ENCODE measurements at places on chromosomes 3 and 15.

DNA sequence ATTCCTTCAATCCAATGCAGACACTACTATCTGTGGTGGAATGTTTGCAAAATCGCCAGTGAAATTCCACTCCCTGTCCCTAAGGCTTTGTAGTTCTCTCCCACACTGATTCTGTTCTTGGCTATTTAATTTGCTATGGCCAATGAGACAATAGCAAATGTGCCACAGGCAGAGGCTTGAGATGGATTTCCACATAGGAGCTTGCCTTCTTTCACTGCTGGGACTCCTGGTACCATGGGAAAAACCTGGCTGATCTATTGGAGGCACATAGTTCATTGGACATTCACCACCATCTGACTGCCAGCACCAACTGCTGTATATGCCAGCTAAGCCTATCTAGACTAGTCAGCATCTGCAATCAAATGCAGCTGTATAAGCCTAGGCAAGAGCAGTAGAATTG, 103.8 kb downstream of the NR1D2 start:
- no peak for DNase-seq

GRCh38 chr3:94011233-94011711, 17.1 kb downstream of the STX19 start:
- no peak for DNase-seq

DNA sequence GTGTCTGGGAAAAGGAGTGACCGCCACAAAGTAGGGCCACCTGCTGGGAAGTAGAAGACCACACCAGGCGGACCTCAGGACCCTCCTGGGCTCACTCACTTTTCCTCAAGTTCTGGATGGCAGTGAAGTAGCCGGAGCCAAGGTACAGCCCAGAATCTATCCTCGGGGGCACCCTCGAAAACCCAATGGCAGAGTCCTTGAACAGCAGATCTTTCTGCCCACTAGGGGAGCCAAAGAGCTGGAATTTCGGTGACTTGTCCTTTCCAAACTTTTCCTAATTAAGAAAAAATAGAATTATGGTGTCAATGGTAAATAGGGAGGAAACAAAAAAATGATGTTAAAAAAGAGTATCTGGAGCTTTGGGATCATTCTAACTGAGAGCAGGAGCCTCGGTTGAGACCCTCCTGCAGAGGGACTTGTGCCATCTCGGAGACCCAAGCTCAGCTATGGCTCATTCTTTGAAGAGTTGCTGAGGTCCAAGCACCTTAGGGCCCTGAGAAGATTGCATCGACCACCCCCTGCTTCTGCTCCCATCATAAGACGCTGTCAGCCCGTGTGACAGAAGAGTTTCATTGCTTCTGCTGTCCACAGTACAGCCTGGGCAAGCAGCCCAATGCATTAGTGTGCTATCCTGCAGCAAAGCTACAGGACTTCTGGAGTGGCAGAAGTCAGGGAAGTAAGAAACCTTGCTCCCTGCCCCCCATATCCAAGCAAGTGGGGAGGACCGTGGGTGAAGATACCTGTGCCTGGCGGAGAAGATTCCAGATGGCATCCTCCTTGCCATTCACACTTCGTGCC, 14.8 kb downstream of the LTF start:
- DNase-seq = no peak

- no peak for DNase-seq
Measured at GRCh38 chr3:66665021-66665695, 164.3 kb upstream of the LRIG1 start.

GRCh38 chr15:40456738-40457137, 14.0 kb upstream of the CHST14 start:
- DNase-seq = no peak

GRCh38 chr3:140068494-140069017, 133.6 kb downstream of the CLSTN2 start:
- DNase-seq = no peak

- DNase-seq = no peak
Measured at GRCh38 chr3:79872483-79872882, 104.7 kb upstream of the ROBO1 start.

DNA sequence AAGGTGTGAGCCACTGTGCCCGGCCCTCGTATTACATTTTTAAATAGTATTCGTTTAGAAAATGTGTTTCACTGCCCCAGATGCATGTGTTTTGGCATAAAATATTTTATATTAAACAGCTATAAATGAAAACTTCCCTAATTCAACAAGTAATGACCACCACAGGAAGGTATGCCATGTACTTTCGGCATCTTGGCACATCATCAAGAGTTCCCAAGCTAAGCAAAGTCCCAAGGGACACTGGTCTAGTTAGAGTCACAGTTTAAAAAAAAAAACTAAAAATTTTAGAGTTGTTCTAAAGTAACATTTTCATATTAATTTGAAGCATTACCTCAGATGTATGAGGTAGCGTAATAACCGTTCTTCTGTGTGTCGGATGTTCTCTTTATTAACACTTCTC, 15.6 kb upstream of the ARPP19 start:
- no peak for DNase-seq

DNA sequence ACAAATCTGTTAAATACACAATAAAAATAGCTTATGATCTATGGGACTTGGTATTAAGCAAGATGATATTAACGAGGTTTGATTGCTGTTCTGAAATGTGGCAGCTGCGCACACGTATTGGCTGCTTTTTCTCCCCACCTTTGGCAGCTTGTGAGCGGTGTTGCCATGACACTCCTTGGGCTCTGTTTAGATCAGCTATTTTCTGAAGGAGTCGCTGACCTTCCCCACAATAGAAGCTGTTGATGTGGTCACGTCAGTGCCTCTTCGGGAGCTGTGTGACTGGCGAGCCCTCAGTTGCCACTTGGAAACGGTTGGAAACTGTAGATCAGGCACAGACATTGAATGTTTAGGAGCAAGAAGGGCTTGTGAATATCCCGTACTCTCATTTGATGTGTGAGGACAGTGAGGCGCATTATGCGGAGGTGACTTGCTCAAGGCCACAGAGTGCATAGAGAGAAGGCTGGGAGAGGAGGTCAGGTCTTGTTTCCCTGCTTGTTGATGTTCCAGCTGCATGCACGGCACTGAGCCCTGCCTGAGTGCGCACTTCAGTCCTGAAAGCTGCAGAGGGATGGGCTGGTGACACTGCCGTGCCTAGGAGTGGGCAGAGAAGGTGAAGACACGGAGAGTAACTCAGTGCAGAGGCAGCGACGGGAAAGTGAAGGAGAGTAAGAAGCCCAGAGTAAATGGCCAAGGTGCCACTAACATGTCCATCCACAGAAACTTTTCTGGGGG, 198.4 kb downstream of the LPP start:
- DNase-seq = no peak

GRCh38 chr15:87576486-87577176, 679.9 kb downstream of the NTRK3 start:
- no peak for DNase-seq

DNA sequence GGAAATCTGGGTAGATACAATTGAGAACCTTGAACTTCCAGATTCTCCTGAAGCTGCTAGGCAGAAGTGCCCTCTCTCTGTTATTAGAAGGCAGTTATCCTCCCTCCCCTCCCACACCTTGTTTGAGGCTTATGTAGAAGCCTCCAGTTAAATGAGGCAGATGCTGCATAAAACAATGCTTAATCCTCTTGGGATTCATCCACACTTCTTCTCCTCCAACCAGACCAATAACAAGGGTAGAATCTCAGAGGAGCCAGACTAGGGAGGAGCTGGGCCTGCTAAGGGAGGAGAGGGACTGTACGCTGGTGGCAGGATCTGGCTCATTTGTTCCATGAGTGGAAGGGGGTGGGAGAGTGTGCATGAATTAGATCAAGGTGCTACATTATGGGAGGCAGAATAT, 88.3 kb upstream of the PRR23C start:
- no peak for DNase-seq

DNA sequence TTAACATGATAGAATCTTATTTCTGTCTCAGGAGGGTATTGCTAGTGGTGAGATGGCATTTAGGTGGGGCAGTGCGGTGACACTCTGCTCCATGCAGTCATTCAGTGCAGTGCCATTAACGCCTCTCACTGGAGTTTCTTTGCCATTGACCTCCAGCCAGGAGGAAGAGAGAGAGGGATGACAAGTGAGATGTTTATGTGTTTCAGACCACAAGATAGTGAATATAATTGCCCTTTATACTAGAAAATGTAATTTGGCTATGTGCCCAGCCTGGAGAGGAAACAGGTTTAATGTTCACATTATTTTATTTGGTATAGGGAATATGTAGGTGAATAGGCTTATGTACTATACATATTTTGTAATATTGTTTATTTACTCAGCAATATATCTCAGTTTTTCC, 84.5 kb downstream of the ZIC1 start:
- DNase-seq = no peak

DNA sequence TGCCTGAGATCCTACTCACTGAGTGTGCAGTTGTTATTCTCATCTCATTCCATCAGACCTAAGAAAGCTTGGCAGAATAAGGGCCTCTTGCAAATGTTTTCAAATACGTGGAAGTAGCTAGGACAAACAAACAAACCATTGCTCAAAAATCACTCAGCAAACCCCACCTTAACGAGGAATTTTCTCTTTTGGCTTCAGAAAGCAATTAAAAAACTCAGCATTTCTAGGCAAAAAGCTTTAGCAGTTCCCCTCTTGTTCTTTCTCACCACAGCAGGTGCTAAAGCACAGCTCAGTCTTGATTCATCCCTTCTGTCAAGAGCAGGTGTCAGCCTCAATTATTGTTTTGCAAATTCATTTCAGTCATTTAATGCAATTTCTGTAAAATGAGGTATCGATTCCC, 58.6 kb upstream of the NUDT16 start:
- DNase-seq = no peak

GRCh38 chr15:58019503-58020376, 45.8 kb downstream of the ALDH1A2 start:
- DNase-seq = no peak

DNA sequence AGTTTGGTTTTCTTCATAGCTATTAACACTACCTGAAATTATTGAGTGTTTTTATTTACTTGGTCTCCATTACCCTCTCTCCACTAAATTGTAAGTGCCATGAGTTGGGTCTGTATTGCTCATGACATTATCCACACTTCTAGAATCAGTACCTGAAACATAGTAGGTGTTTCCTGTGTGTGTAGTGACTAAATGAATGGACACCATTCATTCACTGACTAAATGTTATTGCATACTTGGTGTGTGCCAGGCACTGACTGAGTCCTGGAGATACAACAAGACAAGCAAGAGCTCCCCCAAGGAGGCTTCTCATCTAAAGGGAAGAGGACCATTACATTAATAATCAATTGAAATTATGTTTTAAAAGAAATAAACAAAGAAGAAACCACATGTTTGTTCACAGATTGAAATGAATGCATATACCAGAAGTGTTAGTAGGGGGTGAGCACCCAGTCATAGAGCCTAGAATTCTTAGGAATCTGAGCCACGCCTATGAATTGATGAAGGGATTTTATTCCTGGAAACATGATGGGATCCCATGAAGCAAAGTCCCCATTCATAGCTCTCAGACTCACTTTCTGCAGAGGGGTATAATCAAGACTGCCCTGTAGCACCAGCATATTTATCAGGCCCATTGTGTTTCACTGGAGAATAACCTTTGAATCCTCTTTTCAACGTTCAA, 31.7 kb upstream of the ATOSA start:
- no peak for DNase-seq

- DNase-seq = no peak
Measured at GRCh38 chr3:21260507-21260906, 490.5 kb downstream of the ZNF385D start.

DNA sequence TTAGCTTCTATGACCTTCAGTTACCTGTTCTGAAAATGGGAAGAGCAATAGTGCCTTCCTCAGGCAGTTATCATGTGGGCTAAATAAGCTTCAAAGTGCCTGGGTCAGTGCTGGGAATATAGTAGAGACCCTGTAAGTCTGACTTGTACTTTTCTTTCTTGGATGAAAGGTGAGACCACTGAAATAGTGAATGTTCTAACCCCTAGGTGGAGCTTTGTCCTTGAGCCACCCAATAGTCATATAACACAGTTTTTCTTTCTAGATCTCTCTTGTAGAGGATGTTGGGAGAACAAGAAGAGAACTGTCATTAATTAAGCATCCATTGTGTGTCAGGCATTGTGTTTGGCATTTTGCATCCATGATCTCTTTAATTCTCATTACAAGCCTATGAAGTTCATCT, 13.0 kb upstream of the BFSP2 start:
- DNase-seq = no peak

- no peak for DNase-seq
Measured at GRCh38 chr3:176514297-176514696, 683.0 kb downstream of the TBL1XR1 start.

DNA sequence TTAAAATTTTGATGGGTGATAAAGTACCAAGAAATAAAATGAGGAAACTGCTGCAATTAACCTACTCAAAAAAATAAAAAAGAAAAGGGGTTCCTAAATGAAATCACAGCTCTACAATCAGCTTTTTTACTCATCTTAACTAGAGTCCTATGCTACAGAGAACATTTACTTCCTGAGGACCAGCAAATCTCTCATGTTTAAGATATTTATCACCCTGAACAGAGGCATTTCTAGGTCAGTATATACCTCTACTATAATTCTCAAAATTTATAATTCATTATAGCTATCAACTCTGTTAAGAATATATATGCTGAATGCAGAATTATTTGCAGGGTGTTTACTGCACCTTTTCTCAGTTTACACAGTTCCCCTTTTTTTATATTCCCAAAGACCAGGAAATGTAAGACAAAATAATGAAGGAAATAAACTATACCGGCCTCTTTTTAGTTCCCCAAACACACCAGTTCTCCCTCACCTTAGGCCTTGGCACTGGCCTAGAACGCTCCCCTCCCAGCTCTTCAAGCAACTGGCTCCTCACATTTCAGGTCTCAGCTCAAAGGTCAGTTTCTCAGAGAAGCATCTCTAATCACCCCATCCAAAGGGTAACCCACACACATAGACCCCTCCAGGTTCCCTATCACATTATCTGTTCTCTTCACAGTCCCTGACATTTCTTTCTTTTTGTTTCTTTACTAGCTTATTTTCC, 71.1 kb downstream of the LRRFIP2 start:
- DNase-seq = no peak

DNA sequence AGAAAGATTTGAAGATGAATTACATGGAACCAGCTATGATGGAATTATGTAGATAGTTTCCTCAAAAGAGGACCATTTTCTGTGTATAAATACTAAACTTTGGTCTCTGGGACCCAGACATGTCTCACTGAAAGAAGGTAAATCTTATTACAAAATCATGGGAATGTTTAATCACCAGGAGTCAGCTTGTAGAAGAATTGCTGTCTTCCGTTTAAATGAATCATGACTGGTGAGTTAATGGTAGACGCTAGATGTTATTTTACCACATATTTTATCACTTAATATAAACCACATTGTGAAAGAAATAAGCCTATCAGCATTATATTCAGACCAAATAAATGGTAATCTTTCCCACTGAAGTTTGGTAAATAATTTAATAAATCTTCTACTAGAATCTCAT, 322.3 kb upstream of the SUCLG2 start:
- no peak for DNase-seq

DNA sequence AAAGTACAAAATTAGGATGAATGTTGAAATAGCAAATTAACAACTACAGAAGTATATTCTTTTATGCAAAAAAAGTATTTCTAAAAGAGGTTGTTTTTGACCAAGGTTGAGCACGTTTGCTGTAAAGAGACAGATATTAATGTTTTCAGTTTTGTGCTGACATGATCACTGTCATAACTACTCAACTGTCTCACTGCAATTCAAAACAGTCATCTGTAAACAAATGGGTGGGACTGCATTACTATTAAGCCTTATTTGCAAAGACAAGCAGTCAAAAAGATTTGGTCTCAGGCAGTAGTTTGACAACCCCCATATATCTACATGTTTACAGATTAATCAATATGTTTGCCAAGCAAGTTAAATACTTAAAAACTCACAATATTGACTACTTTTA, 109.1 kb upstream of the ZNF385D start:
- no peak for DNase-seq

Measured in stimulated activated CD8-positive, alpha-beta memory T cell treated with anti-CD3 and anti-CD28 coated beads, Interleukin-2, amount 100 ng/mL, for 1 hour (primary cell).